Activated T-cell treated with anti-CD3 and anti-CD28 coated beads, Interleukin-2, amount 50 U/mL, for 72 hours (primary cell): ENCODE measurements at places on chromosomes 2 and 18. TPM values are rescaled to one million over a fixed set of nuclear protein-coding genes. Genes with fewer than 3 reads are reported as not detected.

DNA sequence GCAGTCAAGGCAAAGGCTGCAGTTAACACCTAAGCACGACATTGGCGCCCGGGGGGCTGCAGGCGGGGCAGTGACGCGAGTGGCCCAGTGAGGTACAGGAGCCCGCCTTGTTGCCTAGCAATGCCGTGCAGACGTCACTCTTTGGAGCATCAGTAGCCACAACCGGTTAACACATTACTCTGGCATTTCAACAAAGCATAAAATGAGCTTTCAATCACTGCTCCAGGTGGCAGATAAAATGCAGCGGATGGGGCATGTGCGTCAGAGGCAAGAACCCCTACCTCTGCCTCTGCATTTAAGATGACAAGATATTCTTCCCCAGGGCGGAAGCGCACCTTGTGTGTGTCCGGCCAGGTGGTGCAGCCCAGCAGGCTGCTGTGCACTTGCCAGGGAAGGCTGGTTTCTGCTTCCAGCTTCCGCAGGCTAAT is 139.4 kb downstream of the MTCL1 start:
- H3K4me3 ChIP-seq, result no peak overlapping the region
- peaks cover 9% of the 10 kb centered on the region for H3K27me3 ChIP-seq
- peaks cover 6% of the 10 kb centered on the region for H3K4me1 ChIP-seq
- no peak overlapping the region for H3K27ac ChIP-seq

The CCL20 gene
- total RNA-seq, result 1.4 TPM

DNA sequence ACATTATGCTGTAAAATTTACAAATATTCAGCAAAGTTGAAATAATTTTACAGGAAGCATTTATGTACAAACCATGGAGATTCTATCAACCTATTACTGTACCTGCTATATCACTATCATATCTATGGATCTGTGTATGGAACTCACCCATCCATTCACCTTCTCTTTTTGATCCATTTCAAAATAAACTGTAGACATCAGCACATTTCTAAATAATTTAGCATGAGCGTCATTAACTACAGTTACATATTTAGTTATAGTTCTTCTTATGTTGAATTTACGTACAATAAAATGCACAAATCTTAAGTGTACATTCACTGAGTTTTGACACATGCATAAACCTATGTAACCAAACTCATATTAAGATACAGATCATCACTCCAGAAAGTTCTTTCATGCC is 127.8 kb upstream of the BCL2L11 start:
- H3K27ac ChIP-seq, result no peak overlapping the region
- DNase-seq, result no peak
- no peak overlapping the region for H3K4me3 ChIP-seq
- H3K27me3 ChIP-seq, result peaks cover 44% of the 10 kb centered on the region
- H3K36me3 ChIP-seq, result peaks cover 8% of the 10 kb centered on the region
- peaks cover 17% of the 10 kb centered on the region for H3K4me1 ChIP-seq

GRCh38 chr2:126627643-126628042 is 28.3 kb upstream of the GYPC start:
- no peaks in the 10 kb centered on the region for H3K4me1 ChIP-seq
- H3K27ac ChIP-seq, result peak overlapping the region; percentile 77
- no peaks in the 10 kb centered on the region for H3K36me3 ChIP-seq
- H3K4me3 ChIP-seq, result no peak overlapping the region
- H3K27me3 ChIP-seq, result no peaks in the 10 kb centered on the region
- no peak for DNase-seq

The ELOA2 gene
- total RNA-seq, result not detected

DNA sequence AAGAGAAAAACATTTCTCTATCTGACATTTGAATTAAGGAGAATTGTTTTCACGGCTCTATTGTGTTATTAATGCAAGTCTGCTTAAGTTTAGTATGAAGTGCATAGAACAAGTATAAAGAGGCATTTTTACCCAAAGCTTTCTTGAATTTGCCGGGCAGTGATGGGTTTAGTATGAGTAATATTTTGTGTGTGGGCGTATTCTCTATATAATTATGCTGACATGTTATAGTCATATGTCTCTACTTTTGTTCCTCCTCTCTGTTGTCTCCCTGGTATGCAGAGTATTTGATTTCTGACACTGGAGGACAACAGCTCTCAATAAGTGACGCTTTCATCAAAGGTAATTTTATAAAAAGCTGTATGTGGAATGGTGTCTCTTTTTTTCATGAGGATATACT is 45.9 kb downstream of the PIKFYVE start:
- peaks cover 18% of the 10 kb centered on the region for H3K4me1 ChIP-seq
- no peak for DNase-seq
- H3K27me3 ChIP-seq, result no peaks in the 10 kb centered on the region
- H3K36me3 ChIP-seq, result peaks cover 11% of the 10 kb centered on the region
- H3K4me3 ChIP-seq, result no peak overlapping the region

The COL3A1 gene
- 0.12 TPM for total RNA-seq

GRCh38 chr2:186959486-186959885 is 110.5 kb upstream of the ZSWIM2 start:
- H3K27ac ChIP-seq, result no peak overlapping the region
- H3K27me3 ChIP-seq, result no peaks in the 10 kb centered on the region
- no peak overlapping the region for H3K4me3 ChIP-seq

DNA sequence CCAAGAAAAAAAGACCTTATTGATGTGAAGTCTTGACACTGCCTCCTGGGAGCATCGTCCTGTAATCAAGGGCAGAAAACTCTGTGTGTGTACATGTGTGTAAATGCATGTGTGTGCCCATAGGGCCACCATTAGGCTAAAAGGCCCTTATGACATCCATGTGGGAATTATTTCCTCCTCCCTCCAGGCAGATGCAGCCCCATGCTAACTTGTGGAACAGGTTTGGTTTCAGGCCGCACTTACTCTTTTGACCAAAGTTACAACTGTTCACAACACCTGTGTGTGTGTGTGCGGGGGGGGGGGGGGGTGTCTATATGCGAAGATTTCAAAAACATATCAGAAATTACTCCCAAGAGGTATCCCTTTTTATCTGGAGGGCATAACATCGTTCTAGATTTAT is 87.4 kb upstream of the SLC14A2 start:
- no peak for DNase-seq
- H3K4me3 ChIP-seq, result no peak overlapping the region
- no peak overlapping the region for H3K27ac ChIP-seq
- H3K4me1 ChIP-seq, result no peaks in the 10 kb centered on the region
- H3K27me3 ChIP-seq, result peaks cover 18% of the 10 kb centered on the region

The IL18R1 gene
- 56.5 TPM for total RNA-seq

The LAMA3 gene
- total RNA-seq, result not detected

DNA sequence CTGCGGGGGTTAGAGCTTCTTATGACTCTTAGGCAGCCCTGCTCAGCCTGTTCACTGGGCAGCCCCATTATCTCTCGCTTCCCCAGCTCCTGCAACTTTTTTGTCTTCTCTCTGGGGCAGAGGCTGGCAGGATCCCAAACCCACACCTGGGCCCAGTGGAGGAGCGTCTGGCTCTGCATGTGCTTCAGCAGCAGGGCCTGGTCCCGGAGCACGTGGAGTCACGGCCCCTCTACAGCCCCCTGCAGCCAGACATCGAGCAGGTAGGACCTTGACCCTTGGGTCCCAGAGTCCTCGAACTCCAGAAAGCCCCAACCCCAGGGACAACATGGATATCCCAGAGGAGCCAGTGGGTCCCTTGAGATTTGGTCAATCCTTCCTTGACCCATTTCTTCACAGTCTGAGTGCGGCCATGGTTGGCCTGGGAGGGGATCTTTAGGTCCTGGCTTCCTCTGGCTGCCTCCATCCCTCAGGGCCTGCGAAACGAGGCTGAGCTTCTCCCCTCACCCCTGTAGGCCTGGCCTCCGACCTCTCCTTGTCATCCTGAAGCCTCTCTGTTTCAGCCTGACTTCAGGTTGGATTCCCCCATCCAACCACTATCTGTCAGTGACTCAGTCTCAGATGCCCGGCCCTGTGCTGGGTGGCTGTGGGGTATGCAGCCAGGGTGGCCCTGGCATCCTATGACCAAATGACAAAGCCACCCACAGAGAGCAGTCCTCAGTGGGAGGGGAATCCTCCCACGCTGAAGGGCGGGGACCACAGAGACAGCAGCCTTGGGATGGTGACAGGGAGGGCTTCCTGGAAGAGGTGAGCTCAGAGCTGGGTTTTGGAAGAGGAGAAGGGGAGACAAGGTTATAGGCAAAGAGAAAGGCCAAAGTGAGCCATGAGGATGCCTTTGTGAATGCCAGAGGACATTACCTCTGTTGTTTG is 214.2 kb downstream of the DYSF start:
- no peaks in the 10 kb centered on the region for H3K27me3 ChIP-seq
- H3K4me1 ChIP-seq, result no peaks in the 10 kb centered on the region
- DNase-seq, result no peak
- no peaks in the 10 kb centered on the region for H3K36me3 ChIP-seq

The GRHL1 gene
- 0.83 TPM for total RNA-seq

GRCh38 chr2:195659982-195660890 is 3.2 kb downstream of the SLC39A10 start:
- peaks cover 14% of the 10 kb centered on the region for H3K36me3 ChIP-seq
- peak overlapping the region; percentile 99 for H3K27ac ChIP-seq
- DNase-seq, result peak; percentile 83

DNA sequence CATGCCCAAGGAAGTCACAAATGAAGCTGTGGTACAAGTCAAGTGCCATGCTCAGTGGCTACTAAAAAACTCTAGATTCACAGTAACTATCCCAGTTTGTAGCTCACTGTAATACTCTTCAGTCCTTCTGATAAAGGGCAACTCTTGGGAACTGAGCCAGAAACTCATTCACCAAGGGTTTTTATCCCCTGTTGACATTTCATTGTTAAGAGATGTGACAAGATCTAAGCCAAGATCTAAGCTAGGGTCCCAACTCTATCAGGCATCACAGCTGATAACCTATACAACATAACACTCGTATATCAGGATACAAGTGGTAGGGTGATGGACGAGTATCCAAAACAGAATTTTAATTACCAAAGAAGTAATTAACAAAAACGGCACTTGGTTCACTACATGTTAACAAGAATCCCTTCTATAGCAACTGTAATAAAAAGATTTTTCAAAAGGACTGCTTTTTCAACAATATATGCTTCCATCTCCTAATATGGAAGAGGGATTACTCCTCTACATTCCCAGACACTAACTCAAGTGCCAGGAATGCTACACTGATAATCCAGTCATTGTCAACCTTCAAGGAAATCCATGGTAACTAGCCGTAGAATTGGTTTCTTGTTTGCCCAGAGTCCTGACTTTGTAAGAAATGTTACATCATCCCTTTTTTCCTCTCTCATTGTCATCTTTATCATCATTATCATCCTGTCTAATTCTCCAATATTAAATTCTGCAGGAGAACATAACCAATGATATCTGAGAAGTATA is 111.7 kb downstream of the CDH2 start:
- peaks cover 2% of the 10 kb centered on the region for H3K36me3 ChIP-seq
- no peaks in the 10 kb centered on the region for H3K4me1 ChIP-seq
- H3K27ac ChIP-seq, result no peak overlapping the region
- no peak for DNase-seq
- H3K4me3 ChIP-seq, result no peak overlapping the region

The LOXHD1 gene
- 0.05 TPM for total RNA-seq

DNA sequence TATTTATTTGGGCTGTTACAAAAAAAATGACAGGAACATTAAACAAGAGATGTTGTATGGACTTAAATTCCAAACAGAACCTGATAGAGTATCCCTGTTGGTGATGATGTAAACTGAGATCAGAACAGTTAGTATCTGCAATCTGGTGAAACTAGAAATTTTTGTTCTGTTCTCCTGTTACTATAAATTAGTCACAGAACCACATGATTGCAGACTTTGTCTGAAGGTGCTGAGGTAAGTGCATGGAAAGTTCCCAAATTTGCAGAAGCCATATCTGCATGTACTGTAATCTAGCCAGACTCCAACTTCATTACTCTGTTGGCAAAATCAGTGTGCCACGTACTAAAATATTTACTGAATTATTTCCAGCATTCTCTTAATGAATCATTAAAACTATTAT is 516.3 kb upstream of the FSIP2 start:
- H3K4me1 ChIP-seq, result no peaks in the 10 kb centered on the region
- H3K27ac ChIP-seq, result no peak overlapping the region
- no peaks in the 10 kb centered on the region for H3K27me3 ChIP-seq
- no peaks in the 10 kb centered on the region for H3K36me3 ChIP-seq
- H3K4me3 ChIP-seq, result no peak overlapping the region
- DNase-seq, result no peak

The TUBB8B gene
- not detected for total RNA-seq
